ENCODE measurements at places on chromosomes 2 and 18.

- peak; percentile 19 for DNase-seq
These were observed 144.3 kb downstream of the VAPA start for GRCh38 chr18:10057894-10058791.

- DNase-seq: no peak
These were observed 155.8 kb downstream of the SH3RF3 start for GRCh38 chr2:109284826-109285225.

DNA sequence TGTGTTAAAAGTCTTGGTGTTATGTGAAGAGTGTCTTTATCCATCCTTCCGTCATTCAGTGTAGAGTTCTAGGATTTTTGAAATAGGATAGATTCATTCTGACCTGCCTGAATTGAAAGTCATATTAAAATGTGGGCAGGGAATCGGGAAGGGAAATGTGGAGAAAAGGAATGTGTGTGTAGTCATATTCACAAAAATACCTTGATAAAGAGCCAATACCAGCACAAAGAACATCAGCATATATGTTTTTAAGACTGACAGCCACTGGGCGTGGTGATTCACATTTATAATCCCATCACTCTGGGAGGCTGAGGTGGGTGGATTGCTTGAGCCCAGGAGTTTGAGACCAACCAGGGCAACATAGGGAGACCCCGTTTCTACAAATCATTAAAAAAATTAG, 188.1 kb downstream of the CAMKMT start:
- no peak for DNase-seq

DNA sequence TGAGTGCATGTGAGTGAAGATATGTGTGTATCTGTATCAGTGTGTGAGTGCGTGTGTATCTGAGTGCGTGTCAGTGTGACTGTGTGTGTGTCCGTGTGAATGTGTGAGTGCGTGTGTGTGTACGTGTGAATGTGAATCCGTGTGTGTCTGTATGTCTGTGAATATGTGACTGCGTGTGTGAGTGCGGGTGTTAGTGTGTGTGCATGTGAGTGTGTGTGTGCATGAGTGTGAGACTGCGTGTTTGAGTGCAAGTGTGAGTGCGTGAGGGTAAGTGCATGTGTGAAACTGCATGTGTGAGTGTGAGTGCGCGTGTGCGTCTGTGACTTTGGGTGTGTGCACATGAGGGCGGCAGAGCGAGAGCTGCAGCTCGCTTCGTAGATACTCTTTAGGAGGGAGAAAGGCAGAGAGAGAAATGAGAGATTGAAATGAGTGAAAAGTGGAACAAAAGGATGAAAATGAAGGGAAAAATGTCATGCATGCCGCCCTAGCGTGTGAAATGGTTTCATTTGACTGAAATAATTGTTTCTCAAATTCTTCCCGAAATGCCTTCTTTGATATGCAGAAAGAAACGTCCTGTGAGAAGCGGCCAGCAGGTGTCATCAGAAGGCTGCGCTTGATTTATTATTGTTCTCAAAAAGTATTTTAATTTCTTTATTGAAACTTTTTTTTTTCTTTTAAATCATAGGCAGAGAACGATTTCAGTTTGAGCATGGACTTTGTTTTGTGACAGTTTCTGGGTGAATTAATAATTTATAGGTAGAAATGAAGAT, 25.6 kb downstream of the ZNF407 start:
- DNase-seq: no peak

DNA sequence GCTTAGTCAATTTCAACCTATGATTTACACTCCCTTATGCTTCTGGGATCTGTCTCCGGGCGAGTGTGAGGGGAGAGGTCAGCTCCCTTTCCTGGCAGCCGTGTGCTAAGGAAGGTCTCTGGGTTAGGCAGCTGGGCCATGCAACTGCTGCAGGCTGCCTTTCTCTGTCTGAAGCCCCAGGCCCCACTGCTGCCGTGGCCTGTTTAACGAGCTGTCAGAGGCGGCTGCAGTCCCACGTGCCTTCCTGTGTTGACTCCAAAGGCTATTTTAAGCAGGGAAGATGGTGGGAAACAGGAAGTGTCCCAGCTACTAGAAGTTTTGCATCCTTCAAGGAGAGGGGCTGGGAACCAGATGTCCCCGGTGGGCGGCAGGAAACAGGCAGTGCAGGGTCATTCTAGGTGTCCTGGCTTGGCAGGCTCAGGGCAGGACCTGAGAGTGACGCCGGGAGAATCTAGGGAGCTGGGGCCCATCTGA, 186.4 kb downstream of the TNS1 start:
- DNase-seq: no peak

- peak; percentile 59 for DNase-seq
These were observed 4.2 kb upstream of the SP100 start for GRCh38 chr2:230411570-230412370.

GRCh38 chr2:68870215-68870614, 982 bp downstream of the BMP10 start:
- no peak for DNase-seq

- DNase-seq: no peak
These were observed 122.8 kb upstream of the HS6ST1 start for GRCh38 chr2:128441341-128442052.

DNA sequence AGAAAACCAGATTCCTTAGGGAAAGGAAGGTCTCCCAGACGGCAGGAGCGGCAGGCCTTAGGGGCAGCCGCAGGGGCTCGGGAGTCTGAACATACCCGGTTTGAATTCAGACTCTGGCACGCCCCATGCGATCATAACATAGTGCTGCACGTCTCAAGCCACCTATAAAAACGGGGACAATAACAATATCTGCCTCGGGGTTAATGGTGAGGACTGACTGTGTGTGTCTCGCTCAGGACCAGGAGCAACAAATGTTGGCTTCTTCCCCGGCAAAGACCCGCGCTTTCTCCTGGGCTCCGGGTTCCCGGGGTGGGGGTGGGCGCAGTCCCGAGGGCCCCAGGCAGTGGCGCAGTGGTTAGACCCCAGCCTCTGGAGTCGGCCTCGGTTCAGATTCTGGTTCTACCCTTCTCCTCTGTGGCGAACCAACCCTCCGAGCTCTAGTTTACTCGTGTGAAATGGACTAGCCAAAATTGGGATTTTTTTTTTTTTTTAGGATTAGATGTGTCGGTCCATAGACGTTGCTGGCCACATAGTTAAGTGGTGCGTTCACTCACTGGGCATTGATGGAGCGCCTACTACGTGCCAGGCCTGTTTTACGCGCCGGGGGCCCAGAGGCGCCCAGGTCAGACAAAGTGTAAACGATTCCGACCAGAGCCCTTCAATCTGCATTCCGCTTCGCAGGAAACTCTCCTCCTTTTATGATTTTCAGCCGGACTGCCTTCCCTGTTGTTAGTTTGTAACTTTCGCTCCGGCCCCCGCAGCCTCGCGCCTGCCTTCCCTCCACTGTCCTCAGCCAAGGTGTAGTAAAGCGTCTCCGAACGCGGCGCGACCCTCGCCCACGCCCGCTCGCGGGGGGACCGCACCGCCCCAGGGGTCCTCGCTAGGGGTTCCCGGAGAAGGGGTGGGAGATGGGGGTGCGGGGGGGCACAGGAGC, 820 bp upstream of the SH3BP4 start:
- no peak for DNase-seq

DNA sequence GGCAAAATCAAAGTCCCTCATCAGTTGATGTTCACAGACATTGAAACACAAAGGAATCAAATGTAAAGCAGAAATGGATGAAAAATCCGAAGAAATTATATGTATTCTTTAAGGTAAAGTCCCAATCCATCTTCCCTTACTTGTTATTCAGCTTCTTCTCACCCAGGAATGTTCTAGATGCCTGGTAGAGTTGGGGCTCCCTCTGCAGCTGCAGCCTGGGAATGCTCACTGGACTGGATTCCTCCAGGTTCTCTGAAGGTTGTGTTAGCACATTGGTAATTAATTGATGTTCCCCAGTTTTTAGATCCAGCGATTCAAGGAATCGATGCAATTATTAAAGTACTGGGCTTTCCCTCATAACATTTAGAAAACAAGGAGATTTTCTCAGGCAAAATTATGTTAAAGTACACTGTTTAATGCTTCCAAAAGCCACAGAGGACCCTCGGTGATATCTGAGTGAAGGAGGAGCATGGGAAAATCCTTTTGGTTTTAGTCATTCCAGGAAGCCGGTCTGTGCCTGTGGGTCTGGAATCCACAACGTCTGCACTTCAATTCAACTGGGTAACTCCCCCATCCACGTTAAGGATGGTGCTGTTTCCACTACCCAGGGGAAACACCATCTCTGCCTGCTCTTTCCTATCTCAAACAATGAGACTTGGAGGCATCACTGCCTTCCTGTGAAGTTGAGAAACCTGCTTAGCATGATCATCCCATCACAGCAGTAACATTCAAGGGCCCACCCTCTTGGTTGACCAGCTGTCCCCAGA, 22.0 kb downstream of the NTSR2 start:
- no peak for DNase-seq

- no peak for DNase-seq
These were observed 68.6 kb downstream of the GATA6 start for GRCh38 chr18:22238036-22238435.

DNA sequence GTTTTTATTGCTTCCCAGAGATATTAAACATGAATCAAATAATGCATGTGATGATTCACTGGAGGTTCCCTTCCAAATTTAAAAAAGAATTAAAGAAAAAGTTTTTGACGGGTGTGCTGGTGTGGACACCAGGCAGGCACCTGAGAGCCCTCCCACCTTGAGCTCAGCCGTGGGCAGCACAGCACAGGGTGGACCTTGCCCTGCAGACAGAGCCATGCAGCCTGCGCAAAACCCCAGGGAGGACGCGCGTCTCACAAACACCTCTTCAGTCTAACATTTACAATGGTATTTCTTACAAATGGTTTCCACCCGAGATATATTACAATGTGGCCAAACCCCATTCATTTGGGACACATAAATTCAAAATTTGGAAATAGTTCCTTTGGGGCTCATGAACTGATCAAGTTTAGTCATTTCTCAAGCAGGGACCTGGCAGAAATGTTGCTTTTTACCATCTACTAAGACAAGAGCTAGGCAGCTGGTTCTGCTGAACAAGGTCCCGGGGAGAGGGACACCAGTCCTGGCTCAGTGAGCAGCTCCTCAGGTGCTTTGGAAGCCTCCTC, 45.4 kb downstream of the ODC1 start:
- DNase-seq: no peak

DNA sequence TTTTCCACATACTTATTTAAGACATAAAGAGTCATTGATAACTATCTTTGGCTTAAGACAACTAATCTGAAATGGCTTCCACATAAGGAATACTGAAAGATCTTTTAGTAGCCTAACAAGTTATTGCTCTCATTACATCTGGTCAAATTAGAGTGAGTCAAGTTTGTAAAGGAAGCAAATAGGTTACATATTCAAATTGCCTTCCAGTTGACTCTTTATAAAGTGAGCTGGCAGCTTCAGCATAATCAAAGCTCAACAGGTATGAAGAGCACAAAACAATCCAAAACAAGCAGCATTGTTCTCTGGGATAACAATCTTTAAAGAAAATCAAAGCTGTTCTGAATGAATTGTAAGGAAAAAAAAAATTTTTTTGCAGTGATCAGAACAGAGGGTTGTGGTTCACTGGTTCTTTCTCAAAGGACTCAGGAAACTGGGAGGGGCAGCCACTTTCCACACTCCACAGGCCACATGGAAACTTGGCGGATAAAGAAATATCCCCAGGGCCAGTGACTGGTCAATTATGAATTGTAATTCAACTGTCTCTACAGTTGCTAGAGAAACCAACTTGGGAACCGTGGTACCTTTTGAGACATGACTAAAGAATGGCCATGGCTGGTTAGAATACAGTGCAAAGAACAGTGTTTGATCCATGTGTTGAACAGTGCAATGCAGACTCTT, 369.3 kb upstream of the KCNH7 start:
- peak; percentile 95 for DNase-seq
